ENCODE measurements at places on chromosomes 3 and 15.

DNA sequence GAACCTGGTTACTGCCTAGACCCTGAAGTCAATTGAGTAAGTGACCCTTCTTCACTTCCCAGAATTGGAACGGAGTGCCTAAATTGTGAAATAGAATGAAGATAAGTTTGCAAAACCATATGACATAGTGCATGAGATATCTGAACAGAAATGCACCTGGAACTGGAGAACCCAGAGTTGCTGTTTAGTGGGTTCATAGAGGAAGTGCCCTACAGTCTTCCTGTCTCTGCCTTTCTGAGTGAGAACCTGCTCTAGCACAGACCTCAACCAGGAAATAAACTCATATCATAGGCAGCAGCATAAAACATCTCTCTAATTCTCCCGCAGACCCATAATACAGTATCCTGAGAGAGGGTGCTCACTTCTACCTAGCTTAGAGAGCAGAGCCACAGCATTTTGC lies 82.9 kb downstream of the EOMES start:
- no peak for DNase-seq

DNA sequence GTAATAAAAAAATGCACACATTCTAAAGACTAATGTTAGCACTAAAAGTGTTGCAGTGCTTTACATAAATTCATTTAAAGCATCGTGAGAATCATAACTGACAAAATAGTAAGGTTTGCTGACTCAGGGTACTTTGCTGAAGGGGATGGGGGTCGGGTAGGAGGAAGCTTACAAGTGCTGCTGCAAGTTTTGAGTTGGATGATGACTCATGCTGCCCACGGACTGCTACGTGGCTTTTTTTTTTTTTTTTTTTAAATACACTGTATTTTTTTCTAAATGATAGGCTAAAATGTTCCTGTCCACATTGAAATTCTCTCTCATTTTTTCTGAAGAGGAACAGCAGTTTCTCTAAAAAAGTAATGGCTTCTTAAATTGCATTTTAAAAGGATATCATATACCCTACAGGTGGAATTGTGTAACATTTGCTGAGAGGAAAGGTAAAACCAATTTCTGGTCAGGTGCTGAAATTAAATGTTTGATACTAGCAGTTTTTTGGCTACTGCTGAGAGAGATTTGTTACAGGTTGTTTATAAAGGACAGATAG lies 2.2 kb downstream of the MAPK6 start:
- DNase-seq: peak; percentile 47

DNA sequence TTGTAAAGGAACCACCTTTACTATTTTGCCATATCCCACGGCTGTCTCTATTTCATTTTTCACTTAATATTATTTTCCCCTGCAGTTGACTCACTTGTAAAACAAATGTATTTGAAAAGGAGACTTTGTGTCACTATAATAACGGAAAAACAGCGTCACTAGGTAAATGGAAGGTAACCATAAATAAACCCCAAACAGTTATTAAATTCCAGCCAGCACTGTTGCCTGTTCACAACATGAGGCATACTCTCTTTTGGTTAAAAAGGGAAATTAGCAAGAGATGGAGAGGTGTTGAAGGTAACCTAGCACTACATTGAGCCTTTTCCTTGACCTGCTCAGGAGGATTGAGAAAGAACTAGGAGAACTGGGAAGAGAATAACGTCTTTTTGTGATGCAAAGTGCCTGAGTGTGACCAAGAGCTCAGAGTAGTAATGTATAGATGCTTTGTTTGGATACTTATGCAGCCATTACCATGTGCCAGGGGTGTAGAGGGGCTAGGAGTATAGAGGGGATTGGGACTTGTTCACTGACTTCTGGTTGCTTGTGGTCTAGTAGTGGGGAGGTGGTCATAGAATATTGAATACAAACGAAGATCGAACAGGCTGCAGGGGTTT lies 19.6 kb downstream of the FLNB start:
- DNase-seq: no peak

GRCh38 chr15:31024330-31024729 lies 32.9 kb upstream of the MTMR10 start:
- DNase-seq: peak; percentile 63

DNA sequence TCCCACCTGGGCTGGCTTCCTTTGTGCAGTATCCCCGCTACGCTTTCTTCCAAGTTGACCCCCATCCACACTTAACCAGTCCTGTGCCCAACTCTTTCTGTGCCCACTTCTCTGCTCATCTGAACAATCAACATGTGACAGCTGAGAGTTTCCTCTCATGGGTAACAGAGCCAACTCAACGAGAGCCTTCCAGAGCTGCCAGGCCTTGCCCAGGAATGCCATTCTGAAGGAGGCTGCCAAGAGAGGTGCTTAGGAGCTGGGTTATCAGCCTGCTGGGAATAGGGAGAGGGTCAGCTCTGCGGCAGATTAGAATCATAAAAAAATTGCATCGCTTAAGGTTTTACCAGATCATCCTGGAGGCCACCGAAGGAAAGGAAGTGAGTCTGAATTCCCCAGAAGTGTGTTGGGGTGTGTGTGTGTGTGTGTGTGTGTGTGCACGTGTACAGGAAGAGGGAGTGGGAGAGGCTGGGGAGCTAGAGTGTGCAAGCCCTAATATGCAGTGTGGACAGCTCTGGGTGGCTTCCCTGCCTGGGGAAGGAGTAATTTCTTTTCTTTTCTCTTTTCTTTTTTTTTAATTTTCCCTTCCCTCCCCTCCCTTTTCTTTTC lies 66.7 kb downstream of the ITGA11 start:
- no peak for DNase-seq

DNA sequence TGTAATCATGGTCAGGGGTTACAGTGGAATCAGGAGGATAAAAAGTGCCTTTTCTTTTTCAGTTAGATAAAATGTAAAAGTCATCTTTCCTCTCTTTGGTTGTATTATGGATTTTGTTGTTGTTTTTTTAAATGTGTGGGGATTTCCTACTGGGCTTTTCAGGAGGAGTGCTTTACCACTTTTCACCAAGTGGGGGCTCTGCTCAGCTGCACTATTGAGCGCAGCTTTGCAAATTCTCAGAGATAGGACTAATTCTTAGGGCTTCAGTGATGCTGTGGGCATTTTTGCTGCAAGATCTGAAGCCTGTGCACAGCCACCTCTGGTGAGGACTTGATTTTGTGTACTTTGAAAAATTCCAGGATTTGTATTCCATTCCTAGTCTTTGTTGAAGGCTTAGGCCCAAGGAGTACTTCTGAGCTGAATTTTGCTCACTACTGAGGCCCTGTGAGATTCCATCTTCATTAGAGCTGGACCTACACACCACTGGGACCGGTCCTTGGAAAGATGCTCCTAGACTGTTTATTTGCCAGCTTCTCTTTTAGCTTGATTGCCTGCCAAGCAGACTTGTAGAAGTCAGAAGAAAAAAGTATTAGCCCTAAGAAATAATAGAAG lies 7.5 kb downstream of the GNB5 start:
- peak; percentile 34 for DNase-seq

DNA sequence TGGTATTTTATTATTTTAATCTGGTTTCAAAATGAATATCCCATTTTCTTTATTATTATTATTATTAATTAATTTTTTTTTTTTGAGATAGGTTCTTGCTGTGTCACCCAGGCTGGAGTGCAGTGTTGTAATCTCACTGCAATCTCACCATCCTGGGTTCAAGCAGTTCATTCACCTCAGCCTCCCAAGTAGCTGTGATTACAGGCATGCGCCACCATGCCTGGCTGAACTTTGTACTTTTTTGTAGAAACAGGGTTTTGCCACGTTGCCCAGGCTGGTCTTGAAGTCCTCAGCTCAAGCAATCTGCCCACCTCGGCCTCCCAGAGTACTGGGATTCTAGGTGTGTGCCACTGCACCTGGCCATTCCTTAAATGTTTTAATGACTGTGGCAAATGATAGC lies 28.6 kb downstream of the DAG1 start:
- no peak for DNase-seq

DNA sequence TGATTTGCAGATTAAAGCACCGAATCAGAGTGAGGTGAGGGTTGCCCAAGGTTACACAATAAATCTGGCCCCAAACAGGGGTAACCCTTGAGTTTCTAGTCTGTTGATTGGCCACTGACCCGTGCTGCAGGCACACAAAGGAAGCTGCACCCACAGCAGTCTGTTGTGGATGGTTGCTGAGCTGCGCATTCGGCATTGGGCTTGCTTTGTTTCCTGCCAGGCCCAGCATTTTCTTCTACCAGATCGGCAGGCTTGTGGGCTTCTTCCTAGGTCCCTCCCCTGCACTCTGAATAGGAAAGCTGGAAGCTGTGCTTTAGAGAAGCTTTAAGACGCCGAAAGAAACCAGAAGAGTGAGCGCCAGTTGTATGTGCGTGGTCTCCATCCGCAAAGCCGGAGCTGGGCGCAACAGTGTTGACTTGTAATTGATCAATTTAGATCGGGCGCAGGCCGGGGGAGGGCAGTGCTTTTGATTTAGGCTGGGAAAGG lies 12.1 kb downstream of the B3GNT5 start:
- peak; percentile 65 for DNase-seq

DNA sequence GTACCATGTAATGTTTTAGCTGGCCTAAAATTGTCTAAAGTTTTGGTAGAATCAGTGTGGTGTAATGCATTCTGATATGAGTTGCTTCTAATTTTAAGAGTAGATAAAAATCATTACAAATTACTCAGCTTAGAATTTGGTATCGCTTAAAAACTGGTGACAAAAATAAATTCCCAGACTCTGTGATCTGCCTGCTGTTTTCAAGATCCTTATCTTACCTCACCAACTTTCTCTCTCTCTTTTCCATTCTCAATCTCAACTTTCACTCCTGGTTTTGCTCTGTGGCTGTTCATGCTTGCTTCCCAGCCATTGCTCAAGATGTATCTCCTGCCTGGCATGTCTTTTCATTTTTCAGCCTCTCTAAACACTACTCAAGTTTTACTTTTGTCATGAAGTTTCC lies 45.7 kb downstream of the TCF12 start:
- no peak for DNase-seq

- DNase-seq: no peak
Observed at GRCh38 chr3:125142940-125143339, 69.6 kb downstream of the SLC12A8 start.

- no peak for DNase-seq
Observed at GRCh38 chr3:115680803-115681345, 57.6 kb downstream of the GAP43 start.

DNA sequence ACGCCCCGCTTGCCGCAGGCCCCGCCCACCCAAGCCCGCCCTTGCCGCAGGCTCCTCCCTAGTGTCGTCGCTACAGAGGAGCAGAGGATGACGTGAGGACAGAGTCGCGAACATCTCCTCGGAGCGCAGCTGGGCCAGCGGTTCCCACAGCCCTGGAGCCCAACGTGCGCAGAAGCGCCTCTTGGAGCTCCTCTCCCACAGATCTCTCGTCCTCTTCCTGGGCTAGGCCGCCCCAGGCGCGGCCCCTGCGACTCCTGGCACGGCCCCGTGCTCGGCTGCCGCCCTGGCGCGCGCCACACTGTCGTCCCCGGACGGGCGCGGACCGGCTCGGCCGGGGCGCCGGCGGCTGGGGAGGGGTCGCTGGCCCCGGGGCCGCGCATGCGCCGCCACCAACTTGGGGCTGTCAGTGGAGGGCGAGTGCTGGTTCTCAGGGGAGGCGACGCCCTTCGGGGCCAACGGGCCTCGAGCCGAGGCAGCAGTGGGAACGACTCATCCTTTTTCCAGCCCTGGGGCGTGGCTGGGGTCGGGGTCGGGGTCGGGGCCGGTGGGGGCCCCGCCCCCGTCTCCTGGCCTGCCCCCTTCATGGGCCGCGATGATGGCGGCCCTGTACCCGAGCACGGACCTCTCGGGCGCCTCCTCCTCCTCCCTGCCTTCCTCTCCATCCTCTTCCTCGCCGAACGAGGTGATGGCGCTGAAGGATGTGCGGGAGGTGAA lies at the start of gene TRPC1:
Gene TRPC1, plus strand, starts transcription at position 67 of the 714 bp plus-strand sequence. Its CDS starts 526 bp downstream, at position 593.
- peak; percentile 95 for DNase-seq

- no peak for DNase-seq
Observed at GRCh38 chr3:30641416-30642251, 35.2 kb downstream of the TGFBR2 start.

DNA sequence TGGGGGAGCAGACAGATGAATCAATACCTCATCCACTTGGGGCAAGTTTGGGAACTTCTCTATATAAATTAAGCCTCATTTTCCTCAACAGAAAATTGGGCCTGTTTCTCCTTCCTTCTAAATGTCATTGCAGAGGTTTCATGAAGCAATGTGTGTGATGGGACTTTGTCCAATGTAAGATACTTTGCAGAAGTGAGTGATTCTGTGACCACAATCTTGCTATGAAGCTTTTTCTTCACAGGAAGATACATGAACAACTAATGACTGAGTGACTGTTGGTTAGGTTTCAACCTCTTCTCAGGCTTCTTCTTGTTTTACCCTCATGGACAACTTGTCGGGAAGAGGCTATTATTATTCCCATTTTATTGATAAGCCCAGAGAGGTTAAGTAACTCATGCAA lies 11.0 kb downstream of the TMEM45A start:
- DNase-seq: no peak

GRCh38 chr3:10815487-10815886 lies 541 bp upstream of the SLC6A11 start:
- no peak for DNase-seq

- DNase-seq: no peak
Observed at GRCh38 chr3:157527131-157527881, 24.1 kb upstream of the VEPH1 start.

- DNase-seq: peak; percentile 41
Observed at GRCh38 chr3:57078344-57078634, 17.8 kb downstream of the SPATA12 start.

- peak; percentile 33 for DNase-seq
Observed at GRCh38 chr15:97791824-97792792, 168.4 kb upstream of the ARRDC4 start.

DNA sequence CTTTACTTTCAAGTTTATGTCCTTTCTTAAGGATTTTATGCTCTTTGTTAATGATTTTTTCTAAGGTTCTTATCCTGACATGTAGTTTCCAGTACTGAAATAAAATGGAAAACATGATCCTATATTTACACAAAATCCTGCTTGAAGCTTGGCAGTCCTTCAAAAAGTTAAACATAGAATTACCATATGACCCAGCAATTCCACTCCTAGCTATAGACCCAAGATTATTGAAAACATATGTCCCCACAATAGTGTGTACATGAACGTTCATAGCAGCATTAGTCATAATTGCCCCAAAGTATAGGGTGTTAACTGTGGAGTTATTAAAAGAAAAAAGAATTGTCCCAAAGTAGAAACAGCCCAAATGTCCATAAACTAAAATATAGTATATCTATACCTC lies 33.2 kb downstream of the ITGB5 start:
- no peak for DNase-seq

- DNase-seq: no peak
Observed at GRCh38 chr3:177484926-177485325, 287.6 kb upstream of the TBL1XR1 start.

GRCh38 chr15:67839499-67839928 lies 331 bp downstream of the RNU6-1 start:
- DNase-seq: no peak
